Kasumi-1 (cell line): ENCODE measurements at places on chromosomes 7 and 10.
A peak's percentile ranks its signal among the peaks of the same experiment; 100 is the strongest.

GRCh38 chr10:115981081-115981480, 291.9 kb downstream of the GFRA1 start:
- no peak for DNase-seq

DNA sequence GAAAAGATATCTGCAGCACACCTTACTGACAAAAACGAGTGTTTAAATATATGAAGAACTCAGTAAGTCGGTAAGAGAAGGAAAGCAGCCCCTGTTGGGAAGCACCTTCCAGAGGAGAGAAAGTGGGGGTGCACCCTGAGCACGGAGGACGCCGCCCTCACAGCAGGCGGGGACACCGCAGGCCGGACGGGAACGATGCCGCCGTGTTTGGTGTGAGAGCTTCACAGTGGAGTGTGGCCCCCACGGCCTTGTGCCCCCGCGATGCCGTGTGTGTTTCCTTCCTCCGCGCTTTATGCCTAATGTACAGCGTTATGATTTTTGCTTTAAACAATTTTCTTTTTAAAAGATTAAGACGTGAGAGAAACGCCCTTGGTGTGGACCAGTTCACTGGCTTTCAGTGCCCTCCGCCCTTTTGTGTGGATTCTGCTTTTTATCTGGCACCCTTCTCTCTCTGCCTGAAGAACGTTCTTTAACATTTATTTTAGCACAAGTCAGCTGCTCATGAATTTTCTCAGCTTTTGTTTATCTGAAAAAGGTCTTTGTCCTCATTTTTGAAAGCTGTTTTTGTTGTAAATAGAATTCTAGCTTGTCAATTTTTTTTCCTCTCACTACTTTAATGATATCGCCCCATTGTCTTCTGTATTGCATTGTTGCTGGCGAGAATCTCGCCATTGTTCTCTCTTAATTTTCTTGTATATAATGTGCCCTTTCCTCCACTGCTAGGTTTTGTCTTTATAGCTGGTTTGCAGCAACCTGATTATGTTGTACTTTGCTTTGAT, 110.7 kb downstream of the INPP5A start:
- no peak for DNase-seq

DNA sequence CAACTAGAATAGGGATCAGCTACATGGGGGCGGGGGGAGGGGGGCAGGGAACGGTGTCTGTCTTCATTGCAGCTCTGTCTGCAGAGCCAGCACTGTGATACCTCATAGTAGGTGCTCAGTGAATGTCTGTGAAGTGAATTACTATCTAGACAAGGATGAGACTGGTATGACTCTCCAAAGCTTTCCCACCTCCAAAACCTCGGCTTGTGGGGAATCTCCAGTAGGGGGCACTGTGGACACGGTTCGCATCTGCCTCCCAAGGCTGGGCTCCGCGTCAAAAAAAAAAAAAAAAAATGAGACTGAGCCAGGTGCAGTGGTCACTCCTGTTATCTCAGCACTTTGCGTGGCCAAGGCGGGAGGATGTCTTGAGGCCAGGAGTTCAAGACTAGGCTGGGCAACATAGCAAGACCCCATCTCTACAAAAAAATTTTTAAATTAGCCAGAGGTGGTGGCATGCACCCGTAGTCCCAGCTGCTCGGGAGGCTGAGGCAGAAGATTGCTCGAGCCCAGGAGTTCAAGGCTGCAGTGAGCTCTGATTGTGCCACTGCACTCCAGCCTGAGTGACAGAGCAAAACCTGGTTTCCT, 9.6 kb downstream of the TRIM56 start:
- no peak for DNase-seq

DNA sequence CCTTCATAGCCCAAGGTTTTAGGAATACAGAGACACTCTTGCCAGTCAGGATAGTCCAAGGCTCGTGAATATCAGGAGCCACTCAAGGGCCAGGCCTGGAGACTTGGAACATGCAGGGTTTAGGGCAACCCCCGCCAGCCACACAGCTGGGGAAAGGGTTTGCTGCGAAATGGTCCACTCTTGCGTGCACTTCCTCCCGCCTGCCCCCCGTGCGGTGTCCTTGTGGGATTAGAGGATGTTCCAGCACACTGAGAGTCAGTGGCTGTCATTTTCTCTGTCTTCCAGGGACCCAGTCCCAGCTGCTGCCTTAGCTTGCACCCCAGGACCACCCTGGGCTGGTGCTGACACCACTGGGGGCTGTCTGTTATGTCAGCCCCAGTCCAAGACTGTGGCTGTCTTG, 38.5 kb downstream of the POR start:
- DNase-seq = no peak

DNA sequence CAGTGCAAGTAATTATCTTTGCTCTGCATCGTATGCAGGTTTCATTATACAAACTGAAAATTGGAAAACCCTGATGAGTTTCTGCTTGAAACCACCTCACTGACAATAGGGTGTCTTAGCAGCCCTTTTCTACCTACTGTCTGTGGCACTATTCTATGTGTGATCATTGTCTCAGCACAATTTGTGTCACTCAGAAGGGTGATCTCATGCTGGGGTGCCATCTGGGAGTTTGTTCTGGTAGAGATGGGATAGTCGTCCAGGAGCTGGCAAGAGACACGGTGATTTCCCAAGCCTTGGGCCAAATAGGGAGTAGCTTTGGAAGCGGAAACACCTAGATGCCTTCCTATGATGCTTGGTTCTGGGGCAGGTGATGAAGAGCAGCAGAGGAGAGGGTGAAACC, 186.3 kb downstream of the FRMD4A start:
- DNase-seq = no peak

- DNase-seq = no peak
Measured at GRCh38 chr10:128173386-128173785, 47.2 kb upstream of the MKI67 start.

DNA sequence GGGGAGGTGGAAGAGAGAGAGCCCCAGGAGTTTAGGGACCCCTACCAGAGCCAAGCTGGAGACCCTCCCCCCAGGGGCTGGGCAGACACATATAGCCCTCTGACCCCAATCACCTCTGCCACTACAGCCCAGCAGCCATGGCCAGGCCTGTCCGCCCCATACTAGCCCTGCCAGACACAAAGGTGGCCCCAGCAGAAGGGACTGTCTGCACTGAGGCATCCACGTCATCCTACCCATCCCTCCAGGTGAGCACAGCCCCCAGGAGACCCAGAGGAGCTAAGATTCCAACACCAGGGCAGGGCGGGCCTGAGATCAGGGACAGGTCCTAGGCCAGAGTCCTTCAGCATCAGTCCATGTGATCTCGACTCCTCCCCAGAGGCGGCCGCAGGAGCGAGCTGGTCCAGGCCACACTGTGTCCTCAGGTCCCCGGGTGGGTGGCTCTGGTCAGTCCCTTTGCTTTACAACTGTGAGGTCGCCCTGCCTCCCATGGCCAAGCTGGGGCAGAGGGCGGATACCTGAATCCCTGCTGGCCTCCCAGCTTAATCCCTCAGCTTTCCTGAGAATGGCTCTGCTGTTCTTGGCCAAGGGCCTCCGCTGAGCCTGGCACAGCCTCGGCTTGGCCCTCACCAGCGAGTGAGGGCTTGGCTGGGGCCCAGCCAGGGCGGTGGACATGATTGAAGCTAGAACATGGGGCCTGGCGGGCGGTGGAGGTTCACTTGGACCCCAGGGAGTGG, 14.3 kb upstream of the ELN start:
- DNase-seq = no peak

GRCh38 chr7:101287032-101287431, 34.6 kb downstream of the IFT22 start:
- peak; percentile 2 for DNase-seq
